ENCODE measurements at places on chromosomes 6 and 20.

DNA sequence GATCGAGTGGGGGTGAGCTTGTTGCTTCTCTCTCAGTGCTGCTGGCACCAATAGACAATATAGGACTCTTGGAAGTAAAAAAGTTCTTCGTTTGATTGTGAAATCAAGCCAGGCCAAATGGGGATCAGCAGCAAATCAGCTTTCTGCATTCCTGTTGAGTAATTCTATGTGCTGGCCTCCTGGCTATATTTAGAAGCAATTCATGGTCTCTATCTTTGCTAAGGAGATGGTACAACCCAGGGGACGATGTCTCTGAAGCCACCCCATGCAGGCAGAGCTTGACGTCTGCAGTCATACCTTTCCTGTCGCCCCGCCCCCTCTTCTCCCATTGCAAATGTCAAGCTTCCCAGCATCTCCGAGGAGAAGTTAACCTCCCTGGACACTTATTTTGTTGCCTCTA is 199.1 kb downstream of the SCP2D1 start:
- DNase-seq = no peak

- no peak for DNase-seq
Measured at GRCh38 chr20:38722683-38723016, 1.6 kb upstream of the SLC32A1 start.

DNA sequence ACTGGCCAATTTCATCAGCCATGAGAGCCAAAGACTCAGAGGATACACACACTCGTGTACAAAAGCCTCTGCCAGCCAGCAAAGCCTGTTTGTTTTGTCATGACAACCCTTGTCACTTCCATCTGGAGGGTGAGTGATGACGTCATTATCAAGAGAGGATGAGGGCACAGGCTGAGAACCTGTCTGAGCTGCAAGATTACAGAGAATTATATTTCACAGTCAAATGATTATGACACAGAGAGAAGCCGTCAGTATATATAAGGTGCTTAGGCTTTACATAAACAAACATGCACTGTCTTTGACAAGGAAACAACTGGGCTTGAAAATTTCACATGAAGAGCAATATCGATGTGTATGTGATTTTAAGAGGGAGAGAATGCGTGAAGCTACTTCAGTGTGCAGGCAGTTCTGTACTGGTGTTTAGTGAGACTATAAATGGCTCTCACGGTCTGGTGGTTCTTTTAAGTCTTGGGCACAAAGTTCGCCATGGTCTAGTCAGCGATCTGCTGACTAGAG is 36.5 kb upstream of the BCLAF1 start:
- no peak for DNase-seq

DNA sequence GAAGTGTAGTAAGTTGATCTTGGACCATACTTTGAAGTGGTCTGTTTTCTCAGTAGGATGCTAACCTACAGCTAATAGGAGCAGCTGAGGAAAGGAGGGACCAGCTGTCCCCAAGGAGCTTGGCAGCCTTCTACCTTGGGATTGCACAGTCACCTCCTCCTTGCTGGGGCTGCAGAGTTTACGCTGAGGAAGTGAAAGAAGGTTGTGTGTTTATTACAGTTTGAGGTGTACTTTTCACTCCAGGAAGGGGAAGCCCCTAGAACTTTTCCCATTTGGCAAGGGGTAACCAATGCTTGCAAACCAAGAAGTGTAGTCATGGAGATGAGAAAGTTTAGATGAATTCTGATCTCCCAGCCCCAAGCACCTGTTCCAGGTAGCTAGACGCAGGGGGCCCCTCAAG is 58.8 kb downstream of the BMP6 start:
- DNase-seq = no peak

GRCh38 chr6:105179244-105180065 is at the start of gene POPDC3:
Gene POPDC3, minus strand, starts transcription at chr6:105180014. Its CDS starts 18,105 bp downstream, at chr6:105161909.
- no peak for DNase-seq

- DNase-seq = no peak
Measured at GRCh38 chr6:153787341-153787606, 251.8 kb upstream of the OPRM1 start.

DNA sequence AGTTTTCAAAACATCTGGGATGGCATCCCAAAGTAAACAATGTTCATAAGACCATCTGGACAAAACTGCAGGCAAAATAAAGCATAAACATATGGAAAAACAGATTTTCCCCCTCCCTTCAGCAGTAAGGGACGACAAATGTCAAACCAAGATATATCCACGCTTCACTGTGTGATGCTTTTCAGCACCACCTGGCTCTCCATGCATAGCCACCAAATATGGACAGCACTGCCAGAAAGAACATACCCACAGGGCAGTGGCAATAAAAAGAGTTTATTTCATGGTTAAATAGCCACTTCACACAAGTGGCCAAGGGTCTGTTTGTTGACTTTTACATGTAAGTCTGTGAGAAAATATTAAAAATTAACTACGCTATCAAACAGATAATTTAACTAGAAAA is 23.1 kb downstream of the USP45 start:
- no peak for DNase-seq

DNA sequence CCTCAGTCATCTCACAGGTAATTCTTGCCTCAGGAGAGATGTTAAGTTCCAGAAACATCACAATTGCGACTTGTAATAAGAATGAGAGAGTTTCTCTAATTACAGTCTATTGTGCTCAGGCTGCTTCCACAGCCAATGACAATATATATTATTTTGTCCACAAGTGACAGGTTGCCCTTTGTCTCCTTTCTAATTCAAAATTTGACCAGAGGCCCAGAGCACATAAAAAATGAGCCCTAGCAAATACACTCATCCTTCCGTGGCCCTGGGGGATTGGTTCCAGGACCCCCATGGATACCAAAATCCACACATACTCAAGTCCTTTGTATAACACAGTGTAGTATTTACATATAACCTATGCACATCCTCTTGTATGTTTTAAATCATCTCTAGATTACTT is 88.1 kb upstream of the TMEM170B start:
- DNase-seq = no peak

DNA sequence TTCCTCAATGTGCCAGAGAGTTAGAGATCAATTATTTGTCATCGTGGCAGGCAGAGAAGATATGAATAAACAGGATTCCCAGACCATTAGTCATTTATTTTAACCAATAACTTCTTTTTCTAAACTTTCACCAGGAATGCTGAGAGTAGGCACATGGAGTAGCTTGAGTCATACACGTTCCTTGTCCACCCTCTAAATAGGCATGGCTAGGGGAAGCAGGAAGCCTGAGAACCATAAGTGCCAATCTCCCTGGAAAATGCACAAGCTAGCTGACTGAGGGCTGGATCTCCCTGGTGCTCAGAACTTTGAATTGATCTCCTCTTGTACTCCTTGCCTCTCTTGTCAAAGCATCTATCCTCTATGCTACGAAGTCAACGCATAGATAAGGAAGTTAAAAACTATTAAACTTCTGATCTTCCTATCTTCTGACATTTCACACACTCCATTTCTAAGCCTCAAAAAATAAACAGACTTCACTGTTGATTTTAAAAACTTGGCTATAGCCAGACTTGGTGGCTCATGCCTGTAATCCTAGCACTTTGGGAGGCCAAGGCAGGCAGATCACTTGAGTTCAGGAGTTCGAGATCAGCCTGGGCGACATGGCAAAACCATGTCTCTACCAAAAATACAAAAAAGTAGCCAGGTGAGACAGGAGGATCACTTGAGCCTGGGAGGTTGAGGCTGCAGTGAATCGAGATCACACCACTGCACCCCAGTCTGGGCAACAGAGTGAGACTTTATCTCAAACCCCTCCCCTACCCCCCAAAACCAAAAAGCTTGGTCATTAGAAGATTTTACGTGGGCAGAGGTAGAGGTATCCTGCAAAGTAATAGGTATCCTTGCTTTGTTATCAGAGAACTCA is 11.8 kb downstream of the ADTRP start:
- no peak for DNase-seq

DNA sequence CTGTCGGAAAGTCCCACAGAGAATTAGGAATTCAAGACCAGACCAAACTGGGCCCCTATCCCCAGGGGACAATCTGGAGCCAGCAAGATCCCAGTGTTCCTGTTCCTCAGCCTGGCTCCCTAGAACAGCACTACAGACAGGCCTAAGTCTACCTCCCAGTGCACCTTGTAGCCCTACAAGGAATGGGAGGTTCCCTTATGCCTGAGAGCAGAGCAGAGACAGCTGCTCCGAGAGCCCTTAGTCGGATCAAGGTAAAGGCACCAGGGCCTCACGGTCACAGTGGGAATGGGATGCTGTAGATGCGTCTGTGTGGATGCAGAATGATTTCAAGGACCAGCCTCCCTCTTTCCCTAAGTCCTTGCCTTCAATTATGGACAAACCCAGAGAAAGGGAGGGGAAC is 204.5 kb upstream of the STXBP5 start:
- DNase-seq = no peak

DNA sequence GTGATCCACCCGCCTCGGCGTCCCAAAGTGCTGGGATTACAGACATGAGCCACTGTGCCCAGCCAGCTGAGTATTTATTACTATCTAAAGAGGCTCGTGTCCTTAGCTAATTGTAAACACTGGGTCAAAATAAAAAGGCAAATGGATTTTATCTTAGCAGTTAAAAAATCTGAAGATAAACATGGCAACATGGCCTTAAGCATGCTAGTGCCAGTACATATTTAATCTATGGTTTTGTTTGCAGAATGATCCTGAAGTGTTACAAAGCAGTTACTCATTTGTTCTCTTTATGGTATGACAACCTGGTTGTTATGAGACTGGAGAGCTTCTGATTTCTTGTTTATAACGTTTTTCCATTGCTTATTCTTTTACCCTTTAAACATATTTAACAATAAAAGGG is 3.9 kb upstream of the KIAA0408 start:
- no peak for DNase-seq

DNA sequence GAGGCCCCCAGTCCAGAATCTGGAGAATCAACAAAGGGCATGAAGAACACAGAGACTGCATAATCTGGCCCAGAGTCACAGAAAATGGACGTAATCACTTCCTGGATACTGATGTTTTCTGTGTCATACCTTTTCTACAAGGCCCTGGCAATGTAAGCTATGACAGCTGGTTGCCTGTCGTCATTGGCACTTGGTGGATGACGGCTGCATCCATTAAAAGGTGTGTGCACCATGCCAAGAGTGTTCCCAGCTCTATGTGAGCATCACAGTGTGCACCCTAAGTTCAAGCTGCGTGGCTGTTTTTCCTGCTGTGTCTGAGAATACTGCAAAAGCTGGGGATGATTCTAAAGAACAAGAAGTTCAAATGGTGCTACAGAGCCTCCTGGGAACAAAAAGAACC is 275.2 kb upstream of the CNR1 start:
- no peak for DNase-seq

GRCh38 chr6:159325476-159325875 is 156.3 kb downstream of the FNDC1 start:
- DNase-seq = no peak

DNA sequence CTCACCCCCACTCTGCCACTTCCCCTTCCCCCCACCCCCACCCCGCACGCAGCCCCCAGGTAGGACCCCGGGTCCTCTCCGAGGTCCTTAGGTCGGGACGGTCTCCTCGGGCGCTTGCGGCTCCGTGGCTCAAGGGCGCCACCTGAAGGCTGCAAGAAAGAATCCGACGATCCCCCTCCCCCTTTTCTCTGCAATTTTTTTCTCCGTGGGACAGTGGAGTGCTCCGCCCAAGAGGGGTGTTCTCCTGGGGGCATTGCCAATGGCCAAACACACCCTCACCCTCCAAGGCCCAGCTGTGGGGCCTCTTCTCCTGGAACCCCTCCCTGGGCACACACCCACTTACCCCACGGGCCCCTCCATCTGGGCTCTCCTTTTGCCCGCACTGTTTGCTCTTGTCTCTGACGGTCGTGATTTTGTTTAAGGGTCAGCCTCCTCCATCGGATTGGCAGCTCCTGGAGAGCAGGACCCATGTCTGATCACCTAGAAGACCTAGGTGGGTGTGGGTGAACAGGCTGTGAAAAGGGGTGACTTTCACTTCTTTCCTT is 1.1 kb upstream of the TMEM74B start:
- peak; percentile 11 for DNase-seq

- DNase-seq = no peak
Measured at GRCh38 chr6:22747571-22747970, 178.2 kb downstream of the HDGFL1 start.

GRCh38 chr20:33840759-33841435 is 29.7 kb downstream of the CHMP4B start:
- DNase-seq = no peak

DNA sequence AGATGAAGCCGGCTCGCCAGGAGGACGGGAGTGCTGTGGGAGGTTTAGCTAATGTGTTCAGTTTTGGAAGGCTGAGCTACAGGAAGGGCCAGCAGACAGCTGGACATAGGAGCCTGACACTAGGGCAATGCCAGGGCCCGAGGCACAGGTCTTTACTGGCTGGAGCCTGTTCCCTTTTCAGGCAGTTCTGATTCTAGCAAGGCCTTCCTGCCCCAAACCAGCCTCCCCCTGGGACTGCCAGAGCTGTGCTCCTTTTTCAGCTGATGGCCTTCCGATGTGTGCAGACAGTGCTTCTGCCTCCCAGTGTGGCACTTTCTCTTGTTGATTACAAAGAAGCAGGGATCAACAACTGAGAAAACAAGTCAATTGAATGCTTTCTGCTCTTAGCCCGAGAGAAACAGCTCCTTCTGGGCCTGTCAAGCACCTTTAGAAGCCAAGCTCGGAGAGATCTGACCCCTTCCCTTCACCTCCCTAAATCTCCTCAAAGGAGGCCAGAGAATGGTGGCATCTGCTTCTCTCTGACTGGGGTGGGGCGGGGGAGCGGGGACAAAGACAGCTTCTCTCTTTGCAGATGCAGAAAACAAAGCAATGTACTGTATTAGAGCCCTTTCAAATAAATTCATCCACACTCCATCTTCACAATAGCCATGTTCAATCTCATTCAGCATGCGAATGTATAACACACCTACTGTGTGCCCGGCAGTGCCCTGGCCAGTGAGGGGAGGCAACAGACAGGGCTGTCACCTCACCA is 63.2 kb downstream of the RAB44 start:
- no peak for DNase-seq

DNA sequence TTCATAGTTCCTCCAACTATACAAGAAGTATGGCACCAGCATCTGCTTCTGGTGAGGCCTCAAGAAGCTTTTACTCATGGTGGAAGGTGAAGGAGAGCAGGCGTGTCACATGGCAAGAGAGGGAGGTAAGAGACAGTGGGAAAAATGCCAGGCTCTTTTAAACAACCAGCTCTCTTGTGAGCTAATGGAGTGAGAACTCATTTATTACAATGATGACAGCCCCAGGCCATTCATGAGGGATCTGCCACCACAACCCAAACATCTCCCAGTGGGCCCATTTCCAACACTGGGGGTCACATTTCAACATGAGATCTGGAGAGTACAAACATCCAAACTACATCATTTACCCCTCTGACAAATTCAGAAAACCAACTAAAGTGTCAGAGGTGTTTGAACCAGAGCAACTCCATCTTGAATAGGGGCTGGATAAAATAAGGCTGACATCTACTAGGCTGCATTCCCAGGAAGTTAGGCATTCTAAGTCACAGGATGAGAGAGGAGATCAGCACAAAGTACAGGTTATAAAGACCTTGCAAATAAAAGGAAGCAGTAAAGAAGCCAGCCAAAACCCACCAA is 2.2 kb upstream of the UBD start:
- DNase-seq = no peak

GRCh38 chr6:8492536-8493133 is 57.3 kb upstream of the SLC35B3 start:
- no peak for DNase-seq

Data from CD4-positive, alpha-beta T cell treated with Interleukin-4 for 4 hours (primary cell).